Activated naive CD8-positive, alpha-beta T cell treated with anti-CD3 and anti-CD28 coated beads for 36 hours (primary cell): ENCODE measurements at places on chromosomes 7 and 10. TPM values are rescaled to one million over a fixed set of nuclear protein-coding genes. Genes with fewer than 3 reads are reported as not detected.

- no peak overlapping the region for H3K4me3 ChIP-seq
- no peaks in the 10 kb centered on the region for H3K36me3 ChIP-seq
- H3K4me1 ChIP-seq = no peaks in the 10 kb centered on the region
- DNase-seq = no peak
- peaks cover 31% of the 10 kb centered on the region for H3K27me3 ChIP-seq
Observed at GRCh38 chr7:22771194-22771871, 44.3 kb downstream of the IL6 start.

DNA sequence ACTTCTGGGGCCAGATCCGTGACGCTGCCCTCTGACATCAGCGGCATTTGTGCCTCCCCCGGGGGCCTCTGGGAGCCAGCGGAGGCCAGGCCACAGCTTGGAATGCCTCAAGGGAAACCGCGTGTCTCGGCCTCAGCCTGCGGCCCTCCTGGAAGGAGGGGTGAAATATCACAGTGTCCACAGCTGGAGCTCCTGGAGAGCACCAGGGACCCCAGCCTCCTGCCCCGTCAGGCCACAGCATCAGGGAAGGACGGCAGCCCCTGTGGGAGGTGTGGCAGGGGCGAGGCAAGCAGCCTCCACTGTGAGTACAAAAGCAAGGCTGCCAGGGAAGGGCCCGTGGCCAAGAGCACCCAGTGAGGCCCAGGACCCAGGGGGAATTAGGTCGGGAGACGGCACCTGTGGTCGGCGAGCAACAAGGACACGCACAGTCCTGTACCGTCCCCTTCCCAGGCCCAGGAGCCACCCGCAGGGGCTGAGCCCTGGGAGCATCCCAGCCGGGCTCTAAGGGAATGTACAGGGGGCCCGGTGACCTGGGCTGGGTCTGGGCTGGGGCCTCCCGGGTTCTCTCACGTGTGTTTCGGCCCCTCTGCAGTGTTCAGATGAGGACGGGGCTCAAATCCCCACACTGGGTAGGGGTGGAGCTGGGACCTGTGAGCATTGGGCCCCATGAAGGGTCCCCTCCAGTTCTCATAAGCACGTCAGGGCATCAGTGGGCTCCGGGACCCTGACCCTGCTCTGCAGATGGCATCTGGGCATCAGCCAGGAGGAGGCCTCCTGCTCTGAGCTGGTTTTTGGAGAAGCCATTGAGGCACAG, 18.7 kb upstream of the KNDC1 start:
- no peak overlapping the region for H3K27ac ChIP-seq
- H3K4me3 ChIP-seq = no peak overlapping the region
- no peak for DNase-seq
- H3K36me3 ChIP-seq = no peaks in the 10 kb centered on the region
- H3K4me1 ChIP-seq = peaks cover 5% of the 10 kb centered on the region

DNA sequence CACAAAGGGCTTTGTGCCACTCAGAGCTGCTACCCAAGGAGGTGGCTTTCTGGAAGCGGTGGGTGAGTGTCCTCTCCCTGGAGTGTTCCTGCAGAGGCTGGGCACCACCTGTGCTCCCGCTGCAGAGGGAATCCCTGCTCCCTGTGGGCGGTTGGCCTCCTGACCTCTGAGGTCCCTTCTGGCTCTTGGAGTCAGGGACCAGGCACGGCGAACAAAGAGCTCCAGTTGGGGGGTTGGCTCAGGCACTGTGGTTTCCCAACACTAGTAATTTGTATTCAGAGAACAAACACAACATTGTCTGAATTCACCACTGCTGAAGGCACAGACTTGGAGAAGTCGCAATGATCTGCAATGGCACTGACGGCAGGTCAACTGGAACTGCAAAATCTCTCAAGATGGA, 328.9 kb downstream of the PRPF18 start:
- H3K36me3 ChIP-seq = no peaks in the 10 kb centered on the region
- H3K4me1 ChIP-seq = no peaks in the 10 kb centered on the region
- no peak overlapping the region for H3K27ac ChIP-seq
- DNase-seq = no peak

DNA sequence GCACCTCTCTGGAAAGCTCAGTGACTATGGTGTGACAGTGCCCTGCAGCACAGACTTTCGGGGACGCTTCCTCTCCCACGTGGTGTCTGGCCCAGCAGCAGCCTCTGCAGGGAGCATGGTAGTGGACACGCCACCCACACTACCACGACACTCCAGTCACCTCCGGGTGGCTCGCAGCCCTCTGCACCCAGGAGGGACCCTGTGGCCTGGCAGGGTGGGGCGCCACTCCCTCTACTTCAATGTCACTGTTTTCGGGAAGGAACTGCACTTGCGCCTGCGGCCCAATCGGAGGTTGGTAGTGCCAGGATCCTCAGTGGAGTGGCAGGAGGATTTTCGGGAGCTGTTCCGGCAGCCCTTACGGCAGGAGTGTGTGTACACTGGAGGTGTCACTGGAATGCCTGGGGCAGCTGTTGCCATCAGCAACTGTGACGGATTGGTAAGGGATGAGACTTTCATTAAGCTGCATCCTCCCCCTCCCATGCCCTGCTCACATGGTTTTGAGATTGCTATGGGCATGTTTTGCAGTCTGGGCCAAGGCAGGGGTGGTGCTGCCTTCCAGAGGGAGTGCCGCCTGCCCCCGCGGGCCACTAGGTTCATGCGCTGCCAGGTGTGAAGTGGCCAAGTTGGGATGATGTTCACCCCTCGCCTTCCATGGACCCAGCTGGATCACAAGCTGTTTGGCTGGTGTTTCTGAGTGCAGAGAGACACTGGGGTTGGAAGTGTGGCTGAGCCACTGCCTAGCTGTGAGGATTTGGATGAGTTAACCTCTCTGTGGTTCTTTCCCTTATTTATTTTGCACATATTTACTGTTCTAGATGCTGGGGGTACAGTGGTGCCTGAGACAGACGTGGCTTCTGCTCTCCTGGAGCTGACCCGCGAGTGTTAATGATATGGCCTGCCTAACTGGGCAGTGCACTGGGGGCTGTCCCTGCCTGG, 2.5 kb downstream of the ADAMTS14 start:
- H3K27ac ChIP-seq = no peak overlapping the region
- no peak overlapping the region for H3K4me3 ChIP-seq
- DNase-seq = no peak
- peaks cover 19% of the 10 kb centered on the region for H3K4me1 ChIP-seq
- no peaks in the 10 kb centered on the region for H3K36me3 ChIP-seq

- no peak overlapping the region for H3K4me3 ChIP-seq
- H3K36me3 ChIP-seq = peaks cover 1% of the 10 kb centered on the region
- no peak overlapping the region for H3K27ac ChIP-seq
- H3K27me3 ChIP-seq = peaks cover 30% of the 10 kb centered on the region
Observed at GRCh38 chr7:45189151-45189970, 31.8 kb downstream of the RAMP3 start.

DNA sequence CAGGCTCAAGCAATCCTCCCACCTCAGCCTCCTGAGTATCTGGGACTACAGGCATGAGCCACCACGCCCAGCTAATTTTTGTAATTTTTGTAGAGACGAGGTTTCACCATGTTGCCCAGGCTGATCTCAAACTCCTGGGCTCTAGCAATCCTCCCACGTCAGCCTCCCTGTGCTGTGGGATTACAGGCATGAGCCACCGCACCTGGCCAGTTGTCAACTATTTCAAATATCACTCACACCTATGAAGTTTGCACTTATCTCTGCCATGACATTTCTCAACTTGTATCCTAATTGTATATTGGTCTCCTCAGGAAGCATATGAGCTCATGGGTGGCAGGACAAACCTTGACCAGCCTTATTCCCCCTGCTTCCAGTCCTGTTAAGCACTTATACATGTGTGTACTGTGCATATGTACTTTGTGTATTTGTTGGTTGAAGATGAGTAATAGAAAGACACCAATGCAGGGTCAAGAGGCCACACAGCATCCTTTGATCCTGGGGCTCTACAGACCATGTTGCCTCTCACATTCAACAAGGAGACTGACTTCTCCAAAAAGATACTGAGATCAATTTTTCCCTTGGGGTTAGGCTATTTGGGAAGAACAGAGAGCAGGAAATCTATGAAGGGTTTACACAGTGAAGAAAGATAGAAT, 82.2 kb downstream of the SLC16A9 start:
- no peaks in the 10 kb centered on the region for H3K36me3 ChIP-seq
- DNase-seq = no peak
- peaks cover 4% of the 10 kb centered on the region for H3K4me1 ChIP-seq
- H3K27me3 ChIP-seq = peaks cover 5% of the 10 kb centered on the region

DNA sequence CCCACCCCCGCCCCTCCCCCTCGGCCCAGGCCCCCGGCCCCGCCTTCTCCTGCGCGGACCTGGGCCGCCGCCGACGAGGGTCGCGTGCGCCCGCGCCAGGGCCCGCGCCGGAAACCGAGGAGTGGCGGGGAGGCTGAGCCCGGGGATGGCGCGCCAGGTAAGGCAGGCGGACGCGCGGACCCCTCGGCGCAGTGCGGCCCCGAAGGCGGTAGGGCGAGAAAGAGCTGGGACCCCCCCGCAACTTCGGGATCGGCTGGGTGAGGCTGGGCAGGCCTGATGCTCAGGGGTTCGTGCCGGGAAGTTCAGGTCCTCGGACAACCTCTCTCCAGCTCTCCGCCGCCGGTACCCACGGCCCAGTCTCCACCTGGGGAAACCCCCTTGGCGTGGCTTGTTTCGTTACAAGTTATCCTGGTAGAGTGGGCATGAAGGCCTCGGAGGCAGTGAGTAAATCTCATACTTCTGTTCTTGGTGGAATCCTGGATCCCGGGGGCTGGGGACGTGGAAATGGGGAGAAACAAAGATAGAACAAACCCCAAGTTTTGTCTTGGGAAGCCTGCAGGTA, 58.4 kb downstream of the ZNF467 start:
- H3K4me1 ChIP-seq = peaks cover 20% of the 10 kb centered on the region
- DNase-seq = no peak
- peak overlapping the region; percentile 68 for H3K27ac ChIP-seq

DNA sequence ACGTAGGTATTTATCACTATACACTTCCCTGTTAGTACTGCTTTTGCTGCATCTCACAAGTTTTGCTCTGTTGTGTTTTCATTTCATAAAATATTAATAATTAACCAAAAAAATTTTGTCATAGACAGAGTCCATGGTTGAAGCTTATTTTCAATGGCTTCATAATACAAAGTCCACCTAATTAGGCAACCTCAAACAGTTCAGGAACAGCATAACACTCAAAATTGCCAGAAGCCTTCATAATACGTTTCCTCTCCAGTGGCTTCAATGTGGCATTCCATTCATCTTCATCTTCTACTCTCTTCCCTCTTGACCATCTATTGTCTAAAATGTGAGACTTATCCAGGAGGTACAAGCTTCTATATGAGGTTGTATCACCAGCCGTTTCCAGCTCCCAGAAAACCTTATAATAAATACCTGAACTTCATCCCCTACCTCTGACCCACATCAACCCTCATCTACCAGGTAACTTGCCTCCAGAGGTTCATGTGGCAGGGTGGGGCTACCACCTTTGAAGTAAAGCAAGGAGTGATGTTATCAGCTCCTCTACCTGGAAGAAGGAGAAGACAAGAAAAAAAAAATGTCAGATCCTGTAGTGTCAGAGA, 337.3 kb downstream of the MALRD1 start:
- no peak for DNase-seq
- no peak overlapping the region for H3K27ac ChIP-seq
- no peaks in the 10 kb centered on the region for H3K27me3 ChIP-seq
- no peaks in the 10 kb centered on the region for H3K4me1 ChIP-seq

- peaks cover 17% of the 10 kb centered on the region for H3K27me3 ChIP-seq
- H3K4me1 ChIP-seq = peaks cover 4% of the 10 kb centered on the region
- H3K4me3 ChIP-seq = no peak overlapping the region
- no peak for DNase-seq
- no peaks in the 10 kb centered on the region for H3K36me3 ChIP-seq
Observed at GRCh38 chr10:69662901-69663300, 32.9 kb downstream of the FAM241B start.

DNA sequence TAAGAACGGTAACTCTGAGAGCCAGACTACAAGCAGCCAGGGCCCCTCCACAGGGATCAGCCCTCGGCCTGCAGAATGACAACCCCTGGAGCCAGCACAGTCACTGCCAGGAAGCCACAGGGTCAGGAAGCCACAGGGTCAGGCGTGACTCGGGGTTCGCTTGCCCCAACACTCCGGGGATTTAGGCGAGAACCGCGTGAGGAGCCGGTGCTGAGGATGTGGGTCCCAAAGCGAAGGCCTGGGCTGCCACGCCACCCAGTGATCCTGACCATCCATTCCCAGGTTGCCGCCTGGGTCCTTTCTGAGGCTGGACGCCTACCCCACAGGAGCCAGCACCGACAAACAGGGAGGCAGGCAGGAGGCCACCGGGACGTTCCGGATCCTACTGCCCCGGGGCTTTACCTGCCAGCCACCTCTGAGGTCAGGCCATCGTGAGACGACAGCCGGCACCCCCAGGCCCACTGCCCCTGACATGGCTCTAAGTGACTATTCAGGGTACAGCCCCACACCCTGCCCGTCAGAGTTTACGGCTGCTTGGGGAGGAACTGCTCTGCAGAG, 228.6 kb downstream of the ELFN1 start:
- no peaks in the 10 kb centered on the region for H3K36me3 ChIP-seq
- H3K4me3 ChIP-seq = no peak overlapping the region
- H3K27ac ChIP-seq = no peak overlapping the region
- no peaks in the 10 kb centered on the region for H3K27me3 ChIP-seq

DNA sequence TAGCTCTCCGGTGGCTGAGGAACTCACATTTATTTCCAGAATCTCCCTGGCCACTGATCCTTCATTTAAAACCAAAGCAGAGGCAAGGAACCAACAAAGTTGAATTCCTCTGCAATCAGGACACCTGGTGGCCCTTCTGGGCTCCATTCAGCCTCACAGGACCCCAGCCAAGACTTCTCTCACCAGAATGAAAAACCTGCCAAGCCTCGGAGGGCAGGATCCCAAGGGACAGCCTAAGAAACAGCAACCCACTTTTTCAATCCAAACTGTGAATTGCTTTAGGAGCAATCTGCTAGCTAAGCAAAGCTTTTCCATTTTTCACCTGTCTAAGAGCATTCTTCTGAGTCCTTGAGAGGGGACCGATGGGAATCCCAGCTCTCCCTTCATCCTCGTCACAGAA, 34.6 kb downstream of the OAT start:
- H3K4me1 ChIP-seq = no peaks in the 10 kb centered on the region
- no peak overlapping the region for H3K27ac ChIP-seq
- no peak overlapping the region for H3K4me3 ChIP-seq
- H3K36me3 ChIP-seq = no peaks in the 10 kb centered on the region
- no peak for DNase-seq
- H3K27me3 ChIP-seq = peaks cover 30% of the 10 kb centered on the region

GRCh38 chr7:86933295-86933845, 126.1 kb downstream of the ELAPOR2 start:
- no peak for DNase-seq
- peaks cover 1% of the 10 kb centered on the region for H3K27me3 ChIP-seq
- H3K27ac ChIP-seq = no peak overlapping the region
- H3K36me3 ChIP-seq = no peaks in the 10 kb centered on the region
- H3K4me3 ChIP-seq = no peak overlapping the region

The NME8 gene
- not detected for total RNA-seq

The ADAM22 gene
- total RNA-seq = 3.5 TPM

The KAZALD1 gene
- 0.28 TPM for total RNA-seq

The SPDYE1 gene
- total RNA-seq = not detected

The SFRP5 gene
- total RNA-seq = 0.27 TPM

The TAS2R41 gene
- not detected for total RNA-seq

The CHN2 gene
- total RNA-seq = 1.6 TPM

The SLC26A3 gene
- not detected for total RNA-seq

The LIPM gene
- total RNA-seq = not detected

The TRPV6 gene
- not detected for total RNA-seq

The CARD11 gene
- total RNA-seq = 111 TPM
